CD4-positive, alpha-beta T cell treated with Interleukin-4 for 4 hours (primary cell): ENCODE measurements at places on chromosomes 2 and 18.
A peak's percentile ranks its signal among the peaks of the same experiment; 100 is the strongest.

DNA sequence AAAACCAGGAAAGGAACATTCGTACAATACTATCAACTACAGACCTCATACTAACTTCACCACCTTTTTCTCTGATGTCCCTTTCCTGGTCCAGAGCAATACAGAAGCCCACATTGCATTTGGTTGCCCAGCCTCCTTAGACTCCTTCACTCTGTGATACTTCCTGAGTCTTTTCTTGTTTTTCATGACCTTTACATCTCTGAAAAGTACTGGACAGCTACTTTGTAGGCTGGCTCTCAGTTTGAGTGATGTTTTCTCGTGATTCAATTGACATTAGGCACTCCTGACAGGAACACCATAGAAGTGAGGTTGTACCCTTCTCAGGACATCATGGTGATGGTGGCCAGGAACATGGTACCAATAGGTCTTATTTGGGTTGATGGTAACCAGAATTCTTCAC lies 185.9 kb upstream of the SLC39A10 start:
- DNase-seq: no peak

- no peak for DNase-seq
These were observed 1312.3 kb upstream of the PIK3C3 start for GRCh38 chr18:40642692-40643229.

- DNase-seq: no peak
These were observed 493.8 kb downstream of the FBXO15 start for GRCh38 chr18:73653827-73654226.

DNA sequence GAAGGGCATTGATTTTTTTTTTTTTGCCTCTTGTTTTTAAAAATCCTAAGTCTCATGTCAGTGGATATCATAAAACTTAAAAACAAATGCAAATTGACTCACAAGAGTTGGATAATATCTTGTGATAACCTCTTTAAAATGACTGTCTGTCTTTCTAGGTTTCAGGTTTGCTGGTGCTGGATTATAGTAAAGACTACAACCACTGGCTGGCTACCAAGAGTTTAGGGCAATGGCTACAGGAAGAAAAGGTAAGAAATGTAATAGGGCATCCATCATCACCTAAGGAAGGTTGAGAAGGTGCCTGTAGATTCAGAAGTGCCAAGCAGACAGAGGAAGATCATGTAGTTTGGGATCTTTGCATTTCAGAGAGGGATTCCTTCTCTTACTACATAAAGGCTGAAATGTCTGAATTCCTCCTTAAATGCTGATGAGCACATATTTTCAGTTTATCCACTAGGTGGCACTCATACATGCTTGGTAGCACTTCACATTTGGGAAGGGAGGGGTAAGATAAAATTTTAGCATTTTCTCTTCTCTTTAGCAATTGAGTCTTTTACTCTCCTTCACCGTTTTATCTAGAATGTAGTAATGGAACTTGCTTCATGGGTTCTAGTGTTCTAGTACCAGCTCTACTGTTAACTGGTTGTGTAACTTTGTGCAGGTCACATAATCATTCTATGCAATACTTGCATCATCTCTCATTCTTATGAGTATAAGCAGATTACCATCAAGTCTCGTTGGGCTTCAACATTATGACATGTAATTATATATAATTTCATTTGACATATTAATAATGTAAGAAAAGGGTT lies 21.1 kb downstream of the CPS1 start:
- peak; percentile 51 for DNase-seq

- peak; percentile 18 for DNase-seq
These were observed 2.7 kb upstream of the PID1 start for GRCh38 chr2:229273723-229274338.

DNA sequence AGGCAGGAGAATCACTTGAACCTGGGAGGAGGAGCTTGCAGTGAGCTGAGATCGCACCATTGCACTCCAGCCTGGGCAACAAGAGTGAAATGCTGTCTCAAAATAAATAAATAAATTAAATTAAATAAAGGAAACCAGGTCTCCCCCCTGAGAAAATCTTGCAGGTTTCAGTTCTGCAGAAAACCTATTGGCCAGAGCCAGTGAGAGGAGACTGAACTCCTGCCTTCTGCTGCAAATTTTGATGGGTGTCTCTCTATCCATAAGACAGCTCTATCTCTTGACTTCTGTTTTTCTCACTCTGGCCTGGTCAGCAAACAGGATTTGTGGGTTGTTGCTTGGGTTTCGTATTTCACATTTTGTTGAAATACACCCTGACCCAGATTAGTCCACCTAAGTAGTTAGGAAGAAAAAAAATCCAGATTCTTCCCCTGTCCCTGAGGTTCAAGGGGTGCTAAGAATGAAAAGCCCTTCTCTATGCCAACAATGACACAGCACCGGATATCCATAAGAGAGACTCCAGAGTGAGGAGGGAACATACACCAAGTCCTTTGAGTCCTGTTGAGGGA lies 86.7 kb upstream of the MAP4K4 start:
- DNase-seq: no peak

- no peak for DNase-seq
These were observed 83.1 kb downstream of the TRIP12 start for GRCh38 chr2:229838729-229839128.

DNA sequence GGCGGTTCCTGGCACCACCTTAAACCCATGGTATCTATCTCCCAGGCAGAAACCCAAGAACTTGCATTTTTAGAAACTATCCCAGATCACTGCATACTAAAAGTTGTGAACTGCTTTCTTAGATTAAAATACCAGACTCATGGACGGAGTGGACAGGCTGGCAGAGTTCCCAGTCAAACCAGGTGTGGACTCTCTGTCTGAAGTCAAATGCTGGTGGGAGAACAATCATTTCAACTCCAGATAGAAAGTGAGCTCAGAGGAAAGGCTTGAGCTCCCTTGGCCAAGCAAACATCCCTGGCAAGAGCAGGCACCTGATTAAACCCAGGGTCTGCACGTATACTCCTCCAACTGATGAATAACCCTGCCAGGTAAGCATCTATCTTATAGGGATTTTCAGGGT lies 19.5 kb downstream of the NXPH2 start:
- DNase-seq: no peak

DNA sequence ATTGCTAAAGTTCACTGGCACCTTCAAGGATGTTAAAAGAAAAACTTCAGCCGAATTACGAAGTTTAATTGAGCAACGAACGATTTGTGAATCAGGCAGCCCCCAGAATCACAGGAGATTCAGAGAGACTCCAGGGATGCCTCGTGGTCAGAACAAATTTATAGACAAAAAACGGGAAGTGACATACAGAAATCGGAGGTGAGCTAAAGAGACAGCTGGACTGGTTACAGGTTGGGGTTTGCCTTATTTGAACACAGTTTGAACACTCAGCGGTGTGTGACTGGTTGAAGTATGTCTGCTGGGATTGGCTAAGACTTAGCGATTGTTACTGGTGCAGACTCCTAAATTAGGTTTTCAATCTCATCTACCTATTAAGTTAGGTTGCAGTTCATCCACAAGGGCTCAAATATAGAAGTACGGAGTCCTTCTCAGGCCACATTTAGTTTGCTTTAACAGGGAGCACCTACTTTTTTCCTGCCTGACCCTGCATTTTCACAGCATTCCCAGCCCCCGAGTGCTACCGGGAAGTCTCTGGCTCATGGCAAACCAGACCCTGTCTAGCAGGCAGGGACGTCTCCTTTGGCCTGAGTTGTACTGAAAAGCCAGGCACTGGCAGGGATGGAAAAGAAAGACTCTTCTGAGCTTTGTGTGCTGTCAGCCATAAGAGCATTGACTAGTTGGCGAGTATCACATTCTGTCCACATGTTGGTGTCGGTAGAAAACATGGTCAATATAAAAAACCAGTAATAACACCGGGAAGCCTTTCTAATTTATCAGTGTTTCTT lies 41.1 kb downstream of the CDCA7 start:
- DNase-seq: no peak

GRCh38 chr18:46034230-46034629 lies 37.8 kb downstream of the PSTPIP2 start:
- DNase-seq: no peak

DNA sequence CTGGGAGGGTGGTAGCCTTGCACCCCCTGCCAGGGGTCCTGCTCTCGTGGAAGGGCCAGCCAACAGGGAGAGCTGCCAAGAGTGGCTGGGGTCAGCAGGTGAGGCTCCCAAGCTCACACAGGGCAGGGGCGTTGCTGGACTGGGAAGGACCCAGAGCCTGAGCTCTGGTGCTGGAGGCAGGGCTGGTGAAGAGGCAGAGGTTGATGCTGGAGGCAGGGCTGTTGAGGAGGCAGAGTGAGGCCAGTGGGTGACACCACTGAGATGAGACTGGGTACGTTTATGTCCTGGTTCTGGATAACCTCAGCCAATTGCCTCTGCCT lies 7.0 kb downstream of the ADRA2B start:
- DNase-seq: no peak

- peak; percentile 21 for DNase-seq
These were observed 271.3 kb downstream of the KCNS3 start for GRCh38 chr2:18149660-18150246.

DNA sequence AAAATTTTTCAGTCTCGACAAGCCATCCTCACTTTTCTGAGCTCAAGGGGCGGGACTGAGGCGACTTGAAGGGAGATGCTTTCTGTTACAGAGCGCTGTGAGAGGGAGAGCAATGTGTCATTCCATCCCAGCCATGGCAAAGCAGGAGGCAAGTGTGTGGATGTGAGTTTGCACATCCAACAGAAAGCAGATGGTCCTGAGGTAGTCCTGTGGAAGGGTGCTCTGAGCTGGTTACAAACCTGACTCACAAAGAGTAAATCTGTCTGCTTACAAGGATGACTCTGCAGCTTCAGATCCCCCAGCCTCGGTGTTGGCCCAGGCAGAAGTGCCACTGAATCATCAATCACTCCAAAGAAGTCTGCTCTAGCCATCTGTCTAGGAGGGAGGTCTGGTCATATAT lies 482.0 kb upstream of the DCC start:
- no peak for DNase-seq

- DNase-seq: no peak
These were observed at the start of gene KCNIP3 for GRCh38 chr2:95296880-95297487. Gene KCNIP3 (plus strand): TSS chr2:95297347. CDS start chr2:95297439, 92 bp downstream.

DNA sequence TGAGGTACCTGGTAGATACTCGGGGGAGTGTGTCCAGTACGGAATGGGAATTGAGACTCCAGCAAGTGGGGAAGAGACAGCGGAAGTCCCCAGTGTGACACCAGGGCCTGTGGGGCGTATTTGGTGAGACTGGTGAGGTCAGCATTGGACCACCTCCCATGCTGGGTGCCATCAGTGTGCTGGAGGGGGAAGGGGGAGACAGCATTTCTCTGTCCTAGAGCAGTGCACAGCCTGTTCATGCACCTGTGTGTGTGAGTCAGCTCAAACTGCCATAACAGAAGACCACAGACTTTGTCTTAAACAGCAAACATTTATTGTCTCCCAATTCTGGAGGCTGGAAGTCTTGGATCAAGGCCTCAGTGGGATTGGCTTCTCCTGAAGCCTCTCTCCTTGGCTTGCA lies 301.8 kb downstream of the GBX2 start:
- DNase-seq: no peak

DNA sequence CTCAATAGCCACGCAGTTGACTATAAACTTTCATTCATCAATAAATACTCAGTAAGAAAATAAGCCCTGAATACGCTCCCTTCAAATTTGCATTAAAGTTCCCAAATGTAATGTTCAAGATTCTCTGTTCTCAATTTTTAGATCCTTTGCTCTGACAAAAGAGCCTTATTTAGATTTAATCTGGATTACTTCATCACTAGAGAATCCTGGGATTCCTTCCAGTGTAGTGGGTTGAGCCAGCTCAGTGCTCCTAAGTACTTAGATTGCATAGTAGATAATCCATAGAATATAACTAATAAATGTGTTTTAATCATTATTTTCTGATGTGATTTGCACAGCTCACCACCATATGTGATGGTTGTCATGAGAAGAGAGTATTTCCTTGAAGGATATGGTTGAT lies 1286.2 kb downstream of the SUCLG1 start:
- no peak for DNase-seq

GRCh38 chr2:178208336-178208735 lies 14.0 kb downstream of the OSBPL6 start:
- no peak for DNase-seq

GRCh38 chr18:24762511-24762910 lies 302.1 kb downstream of the HRH4 start:
- no peak for DNase-seq

- no peak for DNase-seq
These were observed 35.1 kb downstream of the KCNJ13 start for GRCh38 chr2:232741294-232741693.

- no peak for DNase-seq
These were observed 154.8 kb upstream of the TFPI start for GRCh38 chr2:187709065-187709464.

DNA sequence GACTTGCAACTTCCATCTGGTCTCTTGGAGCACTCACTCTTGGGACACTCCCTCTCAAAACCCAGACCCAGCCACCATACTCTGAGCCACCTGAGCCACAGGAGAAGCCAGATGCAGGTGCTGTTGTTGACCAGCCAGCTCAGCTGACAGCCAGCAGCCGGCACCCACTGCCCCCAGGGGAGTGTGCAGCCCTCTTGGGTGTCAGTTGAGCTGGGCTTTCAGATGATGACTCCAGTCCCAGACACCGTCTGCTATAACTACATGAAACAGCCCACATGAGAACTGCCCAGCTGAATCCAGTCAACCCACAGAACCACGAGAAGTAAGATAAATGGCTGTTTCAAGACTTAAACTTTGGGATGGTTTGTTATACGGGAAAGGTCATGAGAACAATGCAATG lies 10.7 kb upstream of the IGFBP2 start:
- DNase-seq: no peak

GRCh38 chr2:69026691-69027459 lies 13.9 kb downstream of the ANTXR1 start:
- DNase-seq: no peak

DNA sequence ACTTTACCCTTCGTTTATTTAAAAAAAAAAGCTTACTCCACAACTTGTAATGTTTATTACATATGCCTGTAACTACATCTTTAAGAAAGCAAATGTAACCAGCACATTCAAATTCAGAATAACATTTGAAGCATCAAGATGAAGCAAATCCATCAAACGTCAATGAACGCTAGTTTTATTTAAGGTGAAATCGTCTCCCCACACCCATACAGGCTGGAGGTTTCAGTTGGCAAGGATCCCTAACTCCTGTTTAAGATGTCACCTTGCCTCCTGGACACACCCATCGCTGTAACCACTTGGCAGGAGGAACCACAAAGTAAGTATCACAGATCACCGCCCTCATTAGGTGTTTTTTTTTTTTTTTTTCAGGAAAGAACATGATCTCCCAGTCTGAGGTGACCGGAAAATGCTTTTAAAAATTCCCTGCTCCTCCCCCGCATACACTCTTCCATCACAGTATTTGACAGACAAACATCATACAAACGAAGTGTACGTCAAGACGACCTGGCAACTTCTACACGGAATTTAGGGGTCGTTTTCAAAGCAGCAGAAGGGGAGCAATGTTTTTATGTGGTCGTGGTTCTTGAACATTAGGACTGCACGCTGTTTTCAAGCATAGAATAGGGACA lies 19.7 kb upstream of the STPG4 start:
- DNase-seq: peak; percentile 52

- DNase-seq: no peak
These were observed 156.3 kb upstream of the CCDC68 start for GRCh38 chr18:55115606-55116005.

DNA sequence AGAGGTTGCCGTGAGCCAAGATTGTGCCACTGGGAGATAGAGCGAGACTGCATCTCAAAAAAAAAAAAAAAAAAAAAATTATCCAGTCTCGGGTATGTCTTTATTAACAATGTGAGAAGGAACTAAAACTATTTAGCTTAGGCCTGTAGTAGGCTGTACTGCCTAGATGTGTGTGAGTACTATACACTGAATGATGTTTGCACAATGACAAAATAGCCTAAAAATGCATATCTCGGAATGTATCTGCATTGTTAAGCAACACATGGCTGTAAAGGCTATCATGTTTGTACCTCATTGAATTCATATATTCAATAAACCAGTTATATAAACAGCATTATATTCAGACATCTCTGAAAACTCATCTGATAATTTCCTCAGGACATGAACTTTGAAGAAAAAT lies 191.2 kb upstream of the SESTD1 start:
- DNase-seq: no peak
